ENCODE measurements at places on chromosomes 4 and X.

- no peak for DNase-seq
Measured at GRCh38 chr4:81447566-81448229, 24.0 kb downstream of the RASGEF1B start.

DNA sequence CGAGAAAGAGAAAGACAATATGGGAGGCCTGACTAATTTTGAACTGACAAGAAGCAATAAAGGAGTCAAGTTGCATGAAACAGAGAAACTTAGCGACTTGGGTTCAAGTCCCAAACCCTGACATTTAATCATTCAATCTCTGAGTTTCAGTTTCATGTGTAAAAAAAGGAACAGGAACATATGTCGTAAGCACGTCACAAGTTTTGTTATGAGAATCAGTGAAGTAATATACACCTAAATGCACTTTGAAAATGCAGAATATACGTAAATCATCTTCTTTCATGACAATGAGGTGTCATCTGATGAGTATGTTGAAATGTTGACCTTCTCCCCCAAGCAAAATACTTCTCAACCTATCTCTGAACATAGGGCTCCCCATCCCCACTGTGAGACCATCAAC is 10.4 kb downstream of the ACOT9 start:
- no peak for DNase-seq

- DNase-seq: no peak
Measured at GRCh38 chrX:36961590-36961989, 46.6 kb upstream of the FAM47C start.

- DNase-seq: no peak
Measured at GRCh38 chrX:153476666-153477363, 6.4 kb upstream of the HAUS7 start.

DNA sequence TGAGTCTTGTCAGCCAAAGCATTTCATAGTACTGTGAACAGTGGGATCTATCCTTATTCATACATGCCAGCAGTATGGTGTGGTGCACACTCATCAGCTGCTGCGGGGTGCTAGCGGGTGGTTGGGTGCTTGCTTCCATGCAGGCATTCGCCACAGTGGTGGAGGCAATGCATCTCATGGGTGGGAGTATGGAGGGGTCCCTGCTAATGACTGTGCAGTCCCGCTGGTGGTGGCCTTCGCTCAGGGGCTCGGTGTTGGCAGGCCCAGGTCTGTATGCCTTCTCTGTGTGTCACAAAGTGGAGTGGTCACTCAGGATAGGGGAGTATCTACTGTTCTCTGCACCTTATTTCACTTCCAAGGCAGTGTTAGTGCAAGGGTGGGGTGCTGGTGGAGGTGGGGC is 122.6 kb downstream of the POU3F4 start:
- no peak for DNase-seq

GRCh38 chr4:174697202-174697601 is 131.8 kb downstream of the GLRA3 start:
- DNase-seq: no peak

- no peak for DNase-seq
Measured at GRCh38 chr4:13577660-13578059, 33.4 kb upstream of the NKX3-2 start.

DNA sequence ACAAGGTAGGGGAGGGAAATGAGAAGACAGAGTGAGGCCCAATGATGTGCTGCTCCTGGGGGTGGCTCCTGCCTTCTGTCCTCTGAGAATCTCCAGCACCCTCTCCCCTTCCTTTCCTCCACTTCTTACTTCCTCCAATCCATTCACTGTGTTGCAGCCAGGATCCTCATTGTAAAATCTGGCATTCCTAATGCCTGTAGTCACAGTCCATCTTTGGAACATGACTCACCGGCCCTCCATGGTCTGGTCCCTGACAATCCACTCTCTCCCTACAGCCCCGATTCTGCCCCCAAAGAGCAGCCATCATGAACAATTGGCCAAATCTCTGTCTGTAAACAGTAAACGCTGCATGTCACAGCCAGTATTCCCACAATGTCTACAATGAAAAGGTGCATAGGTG is 72.9 kb downstream of the CLNK start:
- no peak for DNase-seq

DNA sequence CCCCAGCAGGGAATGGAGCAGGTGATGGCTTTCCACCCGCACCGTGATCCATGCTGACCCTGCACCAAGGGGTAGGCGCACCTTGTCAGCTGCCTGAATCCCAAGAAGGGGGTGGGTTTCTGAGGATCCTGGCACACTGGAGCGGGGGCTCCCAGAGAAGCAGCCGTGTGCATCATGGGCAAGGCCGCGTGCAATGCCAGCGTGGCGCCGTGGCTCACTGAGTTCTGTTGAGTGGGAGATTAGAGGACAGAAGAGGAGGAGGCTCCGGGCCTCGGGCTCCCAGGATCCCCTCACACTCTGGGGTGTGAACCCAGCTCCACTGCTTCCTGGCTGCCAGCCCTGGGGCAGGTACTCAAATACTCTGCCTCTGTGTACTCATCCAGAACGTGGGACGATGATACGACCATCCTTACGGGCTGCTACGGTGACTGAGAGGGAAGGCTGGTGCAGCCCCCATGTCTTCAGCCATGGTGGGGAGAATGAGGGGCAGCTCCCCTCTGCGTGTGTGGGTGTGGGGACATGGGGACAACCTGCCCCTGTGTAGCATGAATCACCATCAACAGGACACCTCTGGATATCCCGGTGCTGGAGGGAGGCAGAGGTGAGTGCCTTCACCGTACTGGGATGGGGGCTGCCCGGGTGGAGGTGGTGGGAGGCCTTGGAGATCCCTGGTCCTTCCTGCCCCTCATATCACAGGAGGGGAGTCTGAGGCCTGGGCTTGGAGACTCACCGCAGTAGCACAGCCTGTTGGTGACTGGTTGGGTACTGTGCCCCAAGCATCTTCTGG is 52.6 kb downstream of the CPZ start:
- no peak for DNase-seq

- DNase-seq: no peak
Measured at GRCh38 chr4:25423548-25423947, 46.5 kb downstream of the ANAPC4 start.

DNA sequence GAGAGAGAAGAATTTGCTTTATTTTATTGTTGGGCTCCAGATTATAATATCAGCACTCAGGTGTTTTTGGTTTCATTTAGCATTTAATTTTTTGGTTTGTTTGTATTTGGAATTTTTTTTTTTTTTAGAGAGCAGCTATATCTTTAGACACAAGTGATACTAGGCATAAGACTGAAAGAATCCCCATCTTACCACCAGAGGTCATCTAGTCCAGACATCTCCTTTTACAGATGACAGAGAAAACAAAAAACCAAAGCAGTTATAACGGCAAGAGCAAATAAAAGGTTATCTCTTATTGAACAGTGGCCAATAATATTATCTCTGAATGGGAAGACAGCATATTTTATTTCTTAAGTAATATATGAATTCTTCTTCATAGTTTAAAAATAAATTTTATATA is 22.8 kb downstream of the USP38 start:
- no peak for DNase-seq

- no peak for DNase-seq
Measured at GRCh38 chr4:145546175-145546915, 64.7 kb downstream of the SMAD1 start.

DNA sequence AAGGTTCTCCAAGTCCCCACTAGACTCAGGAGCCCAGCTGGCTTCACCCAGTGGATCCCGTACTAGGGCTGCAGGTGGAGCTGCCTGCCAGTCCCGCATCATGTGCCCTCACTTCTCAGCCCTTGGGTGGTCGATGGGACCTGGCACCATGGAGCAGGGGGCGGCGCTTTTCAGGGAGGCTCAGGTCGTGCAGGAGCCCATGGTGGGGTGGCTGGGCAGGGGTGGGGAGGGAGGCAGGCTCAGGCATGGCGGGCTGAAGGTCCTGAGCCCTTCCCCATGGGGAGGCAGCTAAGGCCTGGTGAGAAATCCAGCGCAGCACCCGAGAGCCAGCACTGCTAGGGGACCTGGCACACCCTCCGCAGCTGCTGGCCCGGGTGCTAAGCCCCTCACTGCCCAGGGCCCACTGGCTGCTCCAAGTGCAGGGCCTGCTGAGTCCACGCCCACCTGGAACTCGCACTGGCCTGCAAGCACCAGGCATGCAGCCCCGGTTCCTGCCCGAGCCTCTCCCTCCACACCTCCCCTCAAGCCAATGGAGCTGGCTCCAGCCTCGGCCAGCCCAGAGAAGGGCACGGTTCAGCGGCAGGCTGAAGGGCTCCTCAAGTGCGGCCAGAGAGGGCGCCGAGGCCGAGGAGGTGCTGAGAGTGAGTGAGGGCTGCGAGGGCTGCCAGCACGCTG is 72.7 kb upstream of the SLIT2 start:
- no peak for DNase-seq

GRCh38 chr4:75878246-75878756 is 24.0 kb downstream of the PPEF2 start:
- DNase-seq: no peak

GRCh38 chr4:24482871-24483270 is 101.5 kb downstream of the DHX15 start:
- no peak for DNase-seq

- no peak for DNase-seq
Measured at GRCh38 chr4:187479511-187479910, 516.1 kb upstream of the ZFP42 start.

DNA sequence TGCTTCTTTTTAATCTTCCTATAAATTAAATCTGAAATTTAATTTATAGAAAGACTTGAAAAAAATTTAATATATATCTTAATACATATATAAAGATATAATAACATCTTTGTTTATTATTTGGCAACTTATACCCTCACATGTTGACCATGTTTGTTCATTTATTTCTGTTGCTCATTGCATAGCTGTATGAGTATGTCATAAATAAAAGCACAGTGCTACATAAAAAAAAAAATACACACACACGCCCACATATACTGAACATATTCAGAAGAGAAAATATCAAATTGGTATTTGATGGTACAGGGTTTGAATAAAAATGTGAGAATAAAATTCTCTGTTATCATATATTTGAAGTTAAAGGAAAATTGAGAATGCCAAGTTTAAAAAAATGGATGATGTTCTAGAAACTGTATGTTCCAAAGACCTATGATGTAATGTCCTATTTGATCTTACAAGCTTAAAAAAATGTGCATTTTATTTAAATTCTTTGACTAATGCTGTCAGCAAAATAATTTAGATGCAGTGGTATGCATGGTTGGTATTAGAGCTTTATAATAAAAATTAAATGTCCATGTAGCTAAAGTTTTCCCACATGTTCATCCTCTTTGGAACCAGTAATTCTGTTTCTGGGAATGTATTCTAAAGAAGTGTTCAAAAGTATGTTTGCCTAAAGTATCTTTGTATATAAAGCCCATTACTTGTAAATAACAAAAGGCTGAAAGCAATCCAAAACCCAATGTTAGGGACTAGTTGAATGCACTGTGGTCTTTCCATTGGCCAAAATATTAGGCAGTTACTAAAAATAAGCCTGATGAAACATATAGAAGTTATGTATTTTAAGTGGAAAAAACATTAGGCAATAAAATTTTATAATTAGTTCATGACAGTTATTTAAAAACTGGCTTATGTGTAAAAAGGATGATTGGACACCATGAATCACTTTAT is 12.9 kb downstream of the TMEM184C start:
- DNase-seq: no peak

DNA sequence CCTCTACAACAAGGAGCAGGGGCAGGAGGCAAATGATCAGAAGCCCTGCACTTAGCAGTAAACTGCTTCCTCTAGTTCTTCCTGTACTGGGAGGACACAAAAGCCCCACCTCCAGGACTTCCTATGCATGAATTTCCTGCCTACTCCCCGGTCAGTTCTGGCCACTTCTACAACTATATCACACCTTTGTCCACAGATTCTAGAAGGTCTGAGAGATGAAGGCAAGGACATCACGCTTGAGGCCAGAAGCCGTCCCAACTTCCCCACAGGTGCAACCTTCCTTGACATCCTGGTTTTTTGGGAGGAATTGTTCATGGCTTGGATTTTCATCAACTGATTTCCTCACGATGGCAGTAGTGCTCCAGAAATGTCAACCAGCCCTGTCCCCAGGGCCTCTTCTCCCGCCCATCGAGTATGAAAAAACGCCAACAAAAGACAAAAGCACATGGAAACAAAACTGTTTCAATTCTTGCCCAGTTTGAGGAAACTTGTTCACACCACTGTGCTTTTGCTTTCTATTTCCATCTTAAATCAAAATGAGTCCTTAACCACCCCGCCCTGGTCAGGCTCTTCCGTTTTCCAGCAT is 206.5 kb upstream of the STK26 start:
- peak; percentile 46 for DNase-seq
